Smooth muscle cell of the pulmonary artery (primary cell): ENCODE measurements at places on chromosomes 3 and 15. TPM values are rescaled to one million over a fixed set of nuclear protein-coding genes. Genes with fewer than 3 reads are reported as not detected.

The MORC1 gene
- not detected in 2 replicates for total RNA-seq

The TRA2B gene
- total RNA-seq, result 72.1 and 88.3 TPM in 2 replicates

The FBN1 gene
- total RNA-seq, result 2,453 and 2,749 TPM in 2 replicates

The ARNT2 gene
- 4.1 and 10.4 TPM in 2 replicates for total RNA-seq

The DGKG gene
- 1.2 and 4.0 TPM in 2 replicates for total RNA-seq

The WDR93 gene
- total RNA-seq, result 0.07 TPM in 1 of 2 replicates, not detected in the other

The STRIT1 gene
- not detected in 2 replicates for total RNA-seq

The GNAT1 gene
- not detected in 2 replicates for total RNA-seq

The OR5K3 gene
- not detected in 2 replicates for total RNA-seq

The ZNF80 gene
- not detected in 2 replicates for total RNA-seq

The ALG1L2 gene
- not detected in 2 replicates for total RNA-seq

The CGNL1 gene
- 5.3 and 8.0 TPM in 2 replicates for total RNA-seq

The CADM2 gene
- total RNA-seq, result 0.65 TPM in 1 of 2 replicates, not detected in the other

The REC114 gene
- not detected in 2 replicates for total RNA-seq

The FBXO40 gene
- total RNA-seq, result not detected in 2 replicates

The CCDC33 gene
- total RNA-seq, result 0.07 TPM in 1 of 2 replicates, not detected in the other

The SH2D7 gene
- not detected in 2 replicates for total RNA-seq

The OCA2 gene
- total RNA-seq, result not detected in 2 replicates

The CHRNA3 gene
- not detected in 2 replicates for total RNA-seq

The RTP4 gene
- total RNA-seq, result 0.20 and 0.59 TPM in 2 replicates

The RYR3 gene
- total RNA-seq, result 0.07 TPM in 1 of 2 replicates, not detected in the other

The ANKRD63 gene
- not detected in 2 replicates for total RNA-seq

The ISG20 gene
- 2.2 and 4.0 TPM in 2 replicates for total RNA-seq

The ACP3 gene
- 0.33 TPM in 1 of 2 replicates, not detected in the other for total RNA-seq

The CDCP1 gene
- total RNA-seq, result 20.7 and 87.6 TPM in 2 replicates

The ESYT3 gene
- 0.07 and 0.23 TPM in 2 replicates for total RNA-seq
